ENCODE measurements at places on chromosomes 7 and 10. TPM values are rescaled to one million over a fixed set of nuclear protein-coding genes. Genes with fewer than 3 reads are reported as not detected.

PARD3 gene
- total RNA-seq = 62.1 TPM

KEL gene
- 0.99 TPM for total RNA-seq

TDRD1 gene
- 1.1 TPM for total RNA-seq

CASTOR2 gene
- total RNA-seq = 21.0 TPM

PVRIG gene
- total RNA-seq = not detected

CDK14 gene
- 126 TPM for total RNA-seq

WIPF3 gene
- 4.5 TPM for total RNA-seq

TRIM24 gene
- total RNA-seq = 26.0 TPM

TCERG1L gene
- total RNA-seq = 1.9 TPM

HECW1 gene
- total RNA-seq = 23.5 TPM

ALOX5 gene
- 2.1 TPM for total RNA-seq

SFTPA1 gene
- total RNA-seq = not detected

CRTAC1 gene
- 12.1 TPM for total RNA-seq

VIPR2 gene
- 11.3 TPM for total RNA-seq

PNLIPRP2 gene
- not detected for total RNA-seq

TMEM273 gene
- total RNA-seq = 8.5 TPM

LIPK gene
- not detected for total RNA-seq

PMPCB gene
- total RNA-seq = 69.5 TPM

PRTFDC1 gene
- total RNA-seq = 28.7 TPM

CCDC3 gene
- total RNA-seq = 21.2 TPM

ABCB4 gene
- total RNA-seq = 1.7 TPM

Measured in spinal cord (tissue), 10 donors.